NCI-H446 (cell line): ENCODE measurements at places on chromosomes 6 and 20.

DNA sequence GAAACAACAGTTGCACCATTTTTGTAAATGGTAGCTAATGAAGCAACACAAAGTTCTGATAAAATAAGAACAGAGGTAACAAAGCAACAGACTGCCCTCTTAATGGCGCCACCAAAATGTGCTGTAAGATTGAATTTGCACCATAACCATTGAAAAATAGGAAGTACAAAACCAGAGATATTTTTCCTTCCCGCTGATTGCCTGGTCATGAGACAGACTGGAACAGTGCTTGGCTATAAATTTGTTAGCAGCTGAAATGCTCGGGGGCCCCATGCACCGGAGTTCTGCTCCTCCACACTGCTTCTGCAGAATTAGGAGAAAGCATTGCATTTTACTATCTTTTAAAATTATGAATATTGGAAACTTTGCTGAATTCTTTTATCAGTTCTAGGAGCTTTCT is 164.4 kb upstream of the QKI start:
- DNase-seq = no peak

DNA sequence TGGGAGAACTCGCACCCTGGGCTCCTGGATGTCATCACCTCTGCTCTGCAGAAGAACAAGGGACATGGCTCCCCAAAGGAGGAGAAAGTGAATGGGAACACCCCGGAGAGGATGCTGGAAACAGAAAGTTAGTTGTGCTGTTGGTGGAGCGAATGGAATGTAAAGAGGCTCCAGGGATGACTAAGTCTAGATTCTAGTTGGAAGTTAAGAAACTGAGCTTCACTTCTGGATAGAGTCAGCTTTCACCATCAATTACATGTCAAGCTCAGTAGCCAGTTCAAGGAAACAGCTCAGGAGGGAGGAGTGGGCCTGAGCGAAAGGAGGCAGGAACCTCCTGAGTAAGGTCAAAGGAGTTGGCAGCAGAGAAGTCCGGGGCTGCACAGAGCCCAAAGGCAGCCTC is 132.1 kb upstream of the ARID1B start:
- DNase-seq = no peak

- no peak for DNase-seq
Measured at GRCh38 chr6:166520905-166521834, 65.3 kb downstream of the RAMACL start.

GRCh38 chr6:98840385-98840784 is 6.0 kb downstream of the POU3F2 start:
- DNase-seq = no peak
